ENCODE measurements at places on chromosomes 7 and 10.
A peak's percentile ranks its signal among the peaks of the same experiment; 100 is the strongest.

- no peak for DNase-seq
These were observed 59.1 kb upstream of the ZNF32 start for GRCh38 chr10:43707770-43708169.

GRCh38 chr7:149285603-149286002 is 23.6 kb downstream of the ZNF783 start:
- no peak for DNase-seq

DNA sequence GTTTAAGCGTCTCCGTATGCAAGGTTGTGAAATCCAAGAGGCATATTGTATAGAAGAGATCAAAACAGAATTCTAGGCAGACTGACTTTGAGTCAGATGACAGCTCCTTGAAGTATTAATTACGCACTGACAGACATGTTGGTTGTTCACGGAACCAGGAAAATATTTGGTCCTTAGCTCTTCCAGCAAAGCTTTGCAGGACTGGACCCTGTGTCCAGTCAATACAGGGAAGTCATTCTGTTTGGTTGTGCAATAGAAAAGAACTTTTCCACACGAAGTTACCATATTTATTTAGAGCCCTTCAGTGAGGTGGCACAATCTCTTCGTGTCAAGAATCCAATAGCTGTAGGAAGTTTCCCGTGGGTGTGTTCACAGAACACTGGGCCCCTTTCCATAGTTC is 205.3 kb downstream of the ARHGAP21 start:
- no peak for DNase-seq

DNA sequence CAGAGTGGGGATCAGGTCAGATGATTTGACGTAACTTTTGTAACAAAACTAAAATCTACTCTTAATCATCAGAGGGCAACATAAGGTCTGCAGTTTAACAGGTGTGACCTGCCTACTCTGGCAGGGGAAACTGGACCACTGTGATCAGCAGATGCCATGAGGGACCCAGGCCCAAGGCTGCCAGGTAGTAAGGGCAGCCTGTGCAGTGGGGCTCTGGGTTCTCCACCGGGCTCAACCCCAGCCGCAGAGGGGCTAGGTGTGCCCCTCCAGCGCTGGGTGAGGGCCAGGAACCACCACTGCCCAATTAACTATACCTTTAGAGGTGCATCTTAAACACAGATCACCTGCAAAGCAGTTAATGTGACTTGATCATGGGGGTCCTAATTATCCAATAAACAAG is 17.6 kb downstream of the AKR1B1 start:
- no peak for DNase-seq

DNA sequence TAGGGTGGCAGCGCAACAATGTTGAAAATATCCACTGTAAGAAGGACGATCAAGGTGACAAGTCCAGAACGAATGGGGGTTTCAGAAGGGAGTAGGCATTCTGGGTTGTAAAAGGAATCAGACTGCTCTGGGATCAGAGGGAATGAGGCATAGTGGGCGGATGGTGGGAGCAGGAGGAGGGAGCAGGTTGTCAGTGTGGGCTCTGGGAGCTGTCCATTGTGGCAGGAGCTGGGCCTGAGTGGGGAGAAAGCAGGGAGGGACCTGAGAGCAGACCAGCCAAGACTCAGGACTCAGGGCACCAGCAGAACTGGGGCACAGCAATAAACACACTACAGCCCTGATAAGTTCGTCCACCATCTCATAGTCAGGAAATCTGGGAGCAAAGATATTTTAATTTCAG is 292.6 kb upstream of the MKI67 start:
- no peak for DNase-seq

DNA sequence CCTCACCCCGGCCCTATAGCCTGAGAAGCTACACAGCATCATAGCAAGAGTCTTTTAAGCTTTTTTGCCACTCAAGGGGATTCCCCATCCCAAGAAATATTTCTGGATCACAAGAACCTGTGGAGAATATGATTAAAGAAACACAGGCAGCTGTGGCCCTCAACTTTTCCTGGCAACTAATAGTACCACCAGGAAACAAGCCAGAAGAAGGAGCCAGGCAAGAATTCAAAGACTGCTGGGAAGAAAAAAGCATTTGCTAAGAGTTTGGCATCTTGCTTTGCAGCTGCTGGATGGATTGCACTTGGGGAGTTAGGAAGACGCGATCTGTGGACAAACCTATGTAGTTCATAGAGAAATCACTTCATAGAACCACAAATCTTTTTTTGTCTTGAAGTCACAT is 437.8 kb downstream of the PLXDC2 start:
- no peak for DNase-seq

DNA sequence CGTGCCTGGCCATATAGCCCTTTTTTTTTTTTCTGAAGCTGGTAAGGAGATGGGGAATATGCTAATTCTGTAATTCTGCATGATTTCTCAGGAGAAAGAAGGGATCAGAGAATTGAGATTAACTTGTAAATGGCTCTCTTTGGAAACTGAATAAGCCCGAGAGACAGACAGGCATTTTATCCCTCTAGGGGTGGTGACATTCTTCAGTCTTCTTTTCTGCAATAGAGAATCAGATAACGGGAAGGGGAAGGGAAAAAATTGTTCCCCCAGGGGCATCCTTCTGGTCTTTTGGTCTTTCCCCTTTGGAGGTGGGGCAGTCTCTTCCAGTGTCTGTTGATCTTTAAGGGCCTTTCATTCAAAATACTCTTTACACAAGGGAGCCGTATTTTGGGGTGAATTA is 34.2 kb downstream of the HK1 start:
- no peak for DNase-seq

DNA sequence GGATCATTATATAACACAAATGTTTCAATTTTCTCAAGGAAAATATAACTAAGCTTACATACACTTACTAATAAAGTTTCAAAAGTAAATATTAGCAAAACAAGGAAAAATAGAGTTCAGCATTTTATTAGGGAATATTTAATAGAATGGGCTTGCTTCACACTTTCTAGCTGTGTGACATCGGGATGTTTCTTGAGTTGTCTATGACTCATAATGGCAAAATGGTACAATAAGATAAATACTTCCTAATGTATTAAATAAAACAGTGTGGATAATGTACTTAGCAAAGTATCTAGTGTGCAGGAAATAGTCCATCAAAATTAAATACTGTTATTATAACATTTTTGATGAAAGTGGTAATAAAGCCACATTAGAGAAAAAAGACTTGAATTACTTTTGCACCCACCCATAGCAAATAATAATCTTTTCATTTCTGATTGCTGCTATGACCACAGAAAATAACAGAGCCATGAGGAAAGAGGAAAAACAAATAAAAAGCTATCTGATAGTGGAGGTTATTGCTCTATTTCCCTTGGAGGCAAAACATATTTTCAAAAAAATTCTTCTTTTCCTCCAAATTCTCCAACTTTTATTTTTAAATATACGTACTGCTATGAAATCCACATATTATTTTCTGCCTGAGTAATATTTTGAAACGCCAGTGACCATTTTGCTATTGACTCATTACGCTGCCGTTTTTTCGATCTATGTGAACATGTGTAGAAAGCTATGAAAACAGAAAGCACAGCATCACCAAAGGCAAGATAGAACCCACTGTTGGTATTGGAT is 272.9 kb upstream of the KLF6 start:
- DNase-seq: peak; percentile 15

GRCh38 chr10:75145590-75145989 is 34.1 kb downstream of the SAMD8 start:
- no peak for DNase-seq

DNA sequence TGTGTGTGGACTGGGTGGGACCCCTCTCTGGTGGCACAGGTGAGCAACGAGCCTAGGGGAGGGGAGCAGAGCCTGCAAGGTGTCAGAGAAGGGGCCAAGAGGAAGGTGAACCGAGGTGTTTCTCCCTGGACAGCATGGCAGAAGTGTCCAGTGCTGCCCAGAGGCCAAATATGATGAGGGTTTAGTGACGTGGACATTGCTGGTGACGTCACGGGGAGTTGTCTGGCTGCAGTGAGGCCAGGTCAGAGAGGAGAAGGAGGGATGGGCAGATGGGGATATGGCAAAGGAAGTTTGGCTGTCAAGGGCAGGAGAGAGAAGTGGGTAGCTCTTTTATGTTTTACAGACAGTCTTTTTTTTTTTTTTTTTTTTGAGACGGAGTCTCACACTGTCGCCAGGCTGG is 2.6 kb upstream of the ZNF853 start:
- no peak for DNase-seq

GRCh38 chr10:16016688-16017087 is 156.4 kb upstream of the MINDY3 start:
- DNase-seq: no peak

DNA sequence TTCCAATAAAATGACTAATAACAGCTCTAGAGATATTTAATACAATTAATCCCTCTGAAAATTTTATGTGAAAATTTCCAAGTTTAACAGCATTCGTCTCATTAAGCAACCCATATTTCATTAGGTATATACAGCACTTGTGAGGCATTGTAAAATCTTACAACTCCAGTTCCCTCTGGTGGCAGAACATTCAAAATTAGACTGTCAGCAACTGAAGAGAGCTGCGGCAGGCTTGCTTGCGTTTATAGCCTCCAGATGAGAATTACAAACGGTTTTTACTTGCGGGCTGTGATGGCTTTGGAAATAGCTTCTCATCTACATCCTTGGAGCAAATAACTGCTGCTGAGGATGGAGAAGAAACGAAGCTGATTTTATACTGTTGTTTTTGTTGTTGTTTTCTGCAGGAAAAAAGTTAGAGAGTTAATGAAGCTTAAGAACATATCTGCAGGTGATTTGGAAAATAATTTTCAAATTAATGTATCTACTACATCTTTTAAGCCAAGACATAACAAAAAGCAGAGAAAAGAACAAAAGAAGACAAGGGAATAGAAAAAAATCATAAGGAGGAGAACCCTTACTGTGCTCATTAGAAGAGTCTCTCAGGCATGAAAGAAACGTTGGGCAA is 171.3 kb downstream of the MAGI2 start:
- peak; percentile 34 for DNase-seq

- DNase-seq: no peak
These were observed 259.6 kb upstream of the PPP2R2D start for GRCh38 chr10:131641231-131641630.

DNA sequence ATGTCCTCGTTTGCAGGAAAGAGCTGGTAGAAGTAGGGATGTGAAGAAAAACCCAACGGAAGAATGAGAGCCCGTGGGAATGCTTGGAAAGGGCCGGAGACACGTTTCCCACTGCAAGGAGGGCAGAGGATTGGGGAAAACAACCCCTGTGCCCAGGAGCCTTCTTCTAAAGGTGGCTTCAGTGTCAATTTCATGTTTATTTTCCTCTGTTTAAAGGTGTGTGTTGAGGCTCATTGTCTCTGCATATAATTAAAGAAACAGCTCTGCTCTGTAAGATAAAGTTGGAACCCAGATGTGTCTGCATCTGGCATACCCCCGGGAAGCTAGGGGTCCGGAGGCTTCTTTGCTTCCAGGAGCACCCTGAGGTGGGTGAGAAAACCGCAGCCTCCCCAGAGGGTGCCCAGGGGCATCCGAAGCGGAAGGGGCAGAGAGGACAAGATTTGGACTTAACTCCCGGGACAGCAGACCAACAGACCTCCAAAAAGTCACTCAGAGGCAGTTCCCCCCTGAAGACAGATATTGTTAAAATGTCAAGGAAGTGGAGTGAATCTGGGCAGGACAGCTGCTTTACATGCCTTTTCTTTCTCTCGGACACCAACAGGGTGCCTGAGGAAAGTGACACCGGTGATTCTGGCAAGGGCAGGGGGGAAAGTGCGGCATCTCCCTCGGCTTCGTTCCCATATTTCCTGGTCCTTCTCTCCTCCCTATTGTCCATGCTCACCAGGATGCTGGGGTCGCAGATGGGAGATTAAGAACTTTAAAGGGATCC is 8.6 kb upstream of the GATA3 start:
- DNase-seq: no peak

- DNase-seq: no peak
These were observed 622.2 kb downstream of the GALNT17 start for GRCh38 chr7:71753956-71754664.

DNA sequence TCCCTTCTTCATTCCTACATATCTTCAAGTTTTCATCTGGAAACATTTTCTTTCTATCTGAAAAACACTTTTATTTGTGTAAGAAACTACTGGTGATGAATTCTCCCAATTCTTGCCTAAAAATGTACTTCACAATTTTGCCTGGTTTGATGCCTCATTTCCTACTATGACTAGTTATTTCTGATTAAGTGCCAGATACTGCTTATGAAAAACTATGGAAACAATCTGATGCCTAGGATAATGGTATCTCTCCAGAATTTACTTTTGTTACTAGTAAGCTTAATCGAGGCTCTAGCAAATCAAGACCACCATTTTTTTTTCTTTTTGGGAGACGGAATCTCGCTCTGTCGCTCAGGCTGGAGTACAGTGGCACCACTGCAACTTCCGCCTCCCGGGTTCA is 31.3 kb downstream of the CACUL1 start:
- peak; percentile 43 for DNase-seq

DNA sequence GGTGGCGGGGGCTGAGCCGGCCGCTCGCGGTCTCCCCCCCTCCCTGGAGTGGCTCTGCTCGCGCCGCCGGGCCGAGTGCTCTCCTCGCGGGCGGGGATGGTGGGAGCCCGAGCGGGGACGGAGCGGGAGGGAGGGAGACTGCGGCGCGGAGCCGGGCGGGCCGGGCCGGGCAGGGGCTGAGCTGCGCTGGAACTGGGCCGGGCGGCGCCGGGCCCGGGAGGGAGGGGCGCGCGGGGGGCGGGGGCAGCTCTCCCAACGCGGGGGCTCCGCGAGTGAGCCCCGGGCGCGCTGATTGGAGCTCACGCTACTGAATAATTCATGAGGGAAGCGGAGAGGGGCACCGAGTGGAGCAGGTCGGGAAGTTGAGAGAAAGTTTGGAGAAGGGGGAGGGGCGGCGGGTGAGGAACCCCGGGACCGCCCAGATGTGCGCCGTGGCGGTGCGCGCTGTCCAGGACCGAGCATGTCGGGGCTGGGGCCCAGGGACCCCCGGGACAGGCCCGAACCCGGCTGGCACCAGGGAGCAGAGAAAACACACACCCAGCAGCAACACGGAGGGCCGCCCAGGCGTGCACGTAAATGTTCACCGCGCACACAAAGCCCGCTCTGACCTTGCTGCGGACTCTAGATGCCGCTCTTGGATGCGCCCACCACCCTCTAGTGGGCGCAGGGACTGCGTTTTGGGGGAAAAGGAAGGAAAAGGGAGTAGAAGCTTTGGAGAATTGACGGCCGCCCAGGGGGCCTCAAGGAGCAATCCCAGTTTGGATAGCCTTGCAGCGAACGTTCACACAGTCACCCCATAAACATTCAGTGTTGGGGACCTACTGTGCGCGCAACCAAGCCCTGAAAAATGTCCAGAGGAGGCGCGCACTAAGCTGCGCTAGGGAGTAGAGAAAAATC is at the start of gene EPHB4:
Gene EPHB4, minus strand, starts transcription at position 194 of the 897 bp plus-strand sequence. CDS start 493 bp downstream, outside the sequence.
- DNase-seq: no peak

DNA sequence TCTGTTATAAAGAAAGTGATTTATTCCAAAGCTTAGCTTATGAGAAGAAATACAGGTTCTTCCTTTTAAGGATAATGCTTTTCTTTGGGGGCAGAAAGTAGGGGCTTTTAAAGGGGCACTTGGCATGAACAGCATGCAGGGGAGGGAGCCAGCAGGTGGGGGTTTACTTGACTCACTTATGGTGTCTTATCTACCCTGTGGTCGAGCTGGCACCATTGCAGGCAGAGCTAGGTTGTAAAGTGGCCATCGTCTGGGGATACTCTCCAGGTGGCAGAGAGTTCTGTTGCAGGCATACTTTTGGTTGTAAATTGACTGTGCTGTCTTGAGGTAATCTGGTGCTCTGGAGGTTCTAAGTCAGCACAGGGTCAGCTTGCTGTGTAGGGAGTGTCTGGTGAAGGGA is 26.3 kb upstream of the IFRD1 start:
- no peak for DNase-seq

GRCh38 chr10:24205821-24206220 is 3.1 kb upstream of the KIAA1217 start:
- DNase-seq: no peak

All from inflammatory macrophage treated with lipopolysaccharide for 4 hours (primary cell).